ENCODE measurements at places on chromosomes 1 and 21.

- no peak overlapping the region for H3K4me3 ChIP-seq
- peak; percentile 66 for DNase-seq
- H3K27me3 ChIP-seq, result no peaks in the 10 kb centered on the region
- peak overlapping the region; percentile 97 for H3K27ac ChIP-seq
- H3K36me3 ChIP-seq, result peaks cover 6% of the 10 kb centered on the region
These were observed 125.4 kb upstream of the TMEM51 start for GRCh38 chr1:15028102-15028501.

DNA sequence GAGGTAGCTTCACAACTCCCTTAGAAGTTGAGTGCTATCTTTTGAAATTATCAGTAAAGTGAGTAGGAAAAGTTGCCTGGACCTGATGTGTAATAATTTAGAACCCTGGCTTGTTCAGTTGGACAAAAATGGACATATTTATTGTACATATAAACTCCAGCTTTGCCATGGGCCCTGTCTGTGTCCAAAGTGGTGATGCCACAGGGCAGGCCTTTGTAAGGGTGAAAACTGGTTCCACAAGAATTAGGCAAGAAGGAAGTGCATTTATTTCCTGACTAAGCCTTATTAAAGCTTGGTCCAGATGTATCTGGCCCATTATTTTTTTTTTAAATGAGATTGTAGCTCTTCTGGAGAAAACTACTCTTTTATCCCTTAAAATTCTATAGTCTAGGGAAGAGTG lies 47.9 kb downstream of the MACO1 start:
- H3K4me3 ChIP-seq, result no peak overlapping the region
- no peaks in the 10 kb centered on the region for H3K27me3 ChIP-seq
- no peak overlapping the region for H3K27ac ChIP-seq
- peaks cover 3% of the 10 kb centered on the region for H3K4me1 ChIP-seq

DNA sequence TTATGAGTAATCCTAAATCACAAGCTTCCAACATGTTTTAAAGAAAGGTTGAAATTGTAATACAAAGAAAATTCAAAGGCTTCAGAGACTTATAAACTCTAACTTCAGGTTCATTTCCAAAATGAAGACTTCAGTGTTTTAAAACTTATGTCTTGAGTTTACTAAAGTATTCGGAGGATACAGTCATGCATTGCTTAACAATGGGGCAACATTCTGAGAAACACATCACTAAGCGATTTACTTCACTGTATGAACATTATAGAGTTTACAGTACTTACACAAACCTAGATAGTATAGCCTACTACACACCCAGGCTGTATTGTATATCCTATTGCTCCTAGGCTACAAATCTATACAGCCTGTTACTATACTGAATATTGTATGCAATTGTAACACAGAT lies 38.3 kb downstream of the CEP170 start:
- no peaks in the 10 kb centered on the region for H3K27me3 ChIP-seq
- DNase-seq, result no peak
- H3K27ac ChIP-seq, result no peak overlapping the region
- peaks cover 8% of the 10 kb centered on the region for H3K36me3 ChIP-seq
- peaks cover 3% of the 10 kb centered on the region for H3K4me1 ChIP-seq

DNA sequence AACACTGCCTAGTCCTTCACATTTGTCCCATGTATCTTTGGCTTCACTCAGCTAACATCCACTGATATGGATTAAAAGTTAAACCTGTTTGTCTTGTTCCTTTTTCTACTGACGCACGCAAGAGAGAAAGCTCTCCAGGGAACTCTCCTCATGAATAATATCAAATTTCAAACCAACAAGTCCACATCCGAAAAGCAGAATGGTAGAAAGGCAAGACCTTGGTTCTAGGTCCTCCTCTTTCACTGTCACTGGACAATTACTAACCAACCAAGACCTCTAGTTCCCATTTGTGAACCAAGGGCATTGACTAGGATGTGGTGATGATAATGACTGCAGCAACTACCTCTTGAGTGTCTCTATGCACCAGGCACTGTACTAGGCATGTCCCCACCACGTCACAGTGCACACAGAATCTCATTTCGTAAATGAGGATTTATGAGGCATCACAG lies 8.4 kb downstream of the PLPP3 start:
- no peak for DNase-seq
- no peaks in the 10 kb centered on the region for H3K4me1 ChIP-seq
- H3K36me3 ChIP-seq, result peaks cover 83% of the 10 kb centered on the region
- no peak overlapping the region for H3K27ac ChIP-seq

DNA sequence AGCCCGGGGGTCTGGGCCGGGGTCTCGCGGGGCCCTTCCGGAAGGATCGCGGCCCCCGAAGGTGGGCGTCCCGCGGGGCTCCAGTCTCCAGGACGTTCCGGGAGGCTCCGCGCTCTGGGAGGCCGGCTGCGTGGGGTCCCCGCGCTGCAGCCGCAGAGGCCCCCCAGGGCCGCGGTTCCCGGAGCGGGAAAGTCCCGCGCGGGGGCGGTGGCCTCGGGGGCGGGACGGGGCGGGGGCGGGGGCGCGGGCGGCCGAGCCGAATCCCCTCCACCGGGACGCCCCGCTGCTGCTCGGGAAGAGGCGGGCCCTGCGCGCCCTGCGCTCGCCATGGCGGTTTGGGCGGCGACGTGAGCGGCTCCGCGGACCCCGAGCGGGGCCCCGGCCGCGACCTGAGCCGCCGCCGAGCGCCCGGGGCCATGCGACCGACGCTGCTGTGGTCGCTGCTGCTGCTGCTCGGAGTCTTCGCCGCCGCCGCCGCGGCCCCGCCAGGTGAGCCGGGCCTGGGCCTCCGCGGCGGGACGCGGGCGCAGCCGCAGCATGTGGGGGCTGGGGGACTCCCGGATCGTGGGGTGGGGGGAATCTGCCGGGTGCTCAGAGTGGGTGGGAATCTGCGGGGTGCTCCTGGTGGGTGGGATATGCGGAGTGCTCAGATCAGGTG lies at the start of gene IFNGR2:
TSS of gene IFNGR2 (plus strand) at position 286 of the 658 bp plus-strand sequence. CDS start at position 417, 131 bp downstream.
- no peaks in the 10 kb centered on the region for H3K27me3 ChIP-seq
- peak; percentile 46 for DNase-seq
- H3K4me3 ChIP-seq, result peak within 1 kb of the TSS; percentile 82
- peaks cover 5% of the 10 kb centered on the region for H3K36me3 ChIP-seq

GRCh38 chr1:4306559-4307467 lies 347.6 kb upstream of the AJAP1 start:
- H3K36me3 ChIP-seq, result no peaks in the 10 kb centered on the region
- no peak for DNase-seq
- no peaks in the 10 kb centered on the region for H3K27me3 ChIP-seq
- no peak overlapping the region for H3K4me3 ChIP-seq
- no peak overlapping the region for H3K27ac ChIP-seq

GRCh38 chr1:23718482-23718881 lies 24.8 kb upstream of the ELOA start:
- peak; percentile 76 for DNase-seq
- peaks cover 6% of the 10 kb centered on the region for H3K36me3 ChIP-seq
- peaks cover 10% of the 10 kb centered on the region for H3K4me1 ChIP-seq
- no peak overlapping the region for H3K4me3 ChIP-seq

GRCh38 chr1:237478842-237479241 lies 411.9 kb downstream of the ZP4 start:
- DNase-seq, result no peak
- H3K27ac ChIP-seq, result no peak overlapping the region
- H3K4me3 ChIP-seq, result no peak overlapping the region
- no peaks in the 10 kb centered on the region for H3K36me3 ChIP-seq

DNA sequence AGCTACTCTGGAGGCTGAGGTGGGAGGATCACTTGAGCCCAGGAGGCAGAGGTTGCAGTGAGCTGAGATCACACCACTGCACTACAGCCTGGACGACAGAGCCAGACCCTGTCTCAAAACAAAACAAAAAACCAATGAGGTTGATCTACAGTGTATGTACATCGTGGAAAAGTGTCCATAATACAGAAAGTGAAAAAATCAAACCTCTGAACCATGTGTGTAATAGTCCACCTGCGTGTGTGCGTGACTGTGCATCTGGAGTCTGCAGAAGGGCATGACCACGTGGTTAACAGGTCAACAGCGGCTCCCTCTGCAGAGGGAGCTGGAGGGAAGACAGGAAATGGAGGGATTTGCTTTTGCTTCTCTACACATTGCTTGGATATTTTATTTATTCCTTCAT lies 32.4 kb upstream of the ENO1 start:
- H3K36me3 ChIP-seq, result no peaks in the 10 kb centered on the region
- H3K4me1 ChIP-seq, result peaks cover 11% of the 10 kb centered on the region
- no peak overlapping the region for H3K27ac ChIP-seq
- peak; percentile 39 for DNase-seq
- H3K27me3 ChIP-seq, result no peaks in the 10 kb centered on the region

DNA sequence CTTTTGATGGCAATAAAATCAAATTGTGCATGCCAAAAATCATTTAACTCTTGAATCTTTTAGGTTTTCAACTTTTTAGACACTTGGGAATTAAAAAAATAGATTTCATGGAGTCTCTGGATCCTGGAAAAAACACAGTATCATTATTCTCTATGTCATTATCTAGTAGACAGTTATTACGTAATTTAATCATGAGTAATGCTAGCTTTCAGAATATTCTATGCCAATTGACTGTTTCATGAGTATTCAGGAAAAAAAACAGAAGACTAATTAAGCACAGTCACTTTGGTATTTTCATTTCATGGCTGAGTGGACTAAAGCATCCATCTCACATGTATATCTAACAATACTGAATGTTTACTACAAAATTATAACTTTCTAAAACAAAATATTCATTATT lies 44.0 kb downstream of the ODF2L start:
- no peaks in the 10 kb centered on the region for H3K4me1 ChIP-seq
- no peaks in the 10 kb centered on the region for H3K27me3 ChIP-seq
- peaks cover 74% of the 10 kb centered on the region for H3K36me3 ChIP-seq
- H3K4me3 ChIP-seq, result no peak overlapping the region
- no peak overlapping the region for H3K27ac ChIP-seq
- DNase-seq, result no peak

- peak; percentile 37 for DNase-seq
- H3K36me3 ChIP-seq, result peaks cover 4% of the 10 kb centered on the region
- peaks cover 22% of the 10 kb centered on the region for H3K4me1 ChIP-seq
- H3K27ac ChIP-seq, result no peak overlapping the region
- peaks cover 49% of the 10 kb centered on the region for H3K27me3 ChIP-seq
These were observed 4.2 kb downstream of the TFAP2E start for GRCh38 chr1:35577071-35577998.

DNA sequence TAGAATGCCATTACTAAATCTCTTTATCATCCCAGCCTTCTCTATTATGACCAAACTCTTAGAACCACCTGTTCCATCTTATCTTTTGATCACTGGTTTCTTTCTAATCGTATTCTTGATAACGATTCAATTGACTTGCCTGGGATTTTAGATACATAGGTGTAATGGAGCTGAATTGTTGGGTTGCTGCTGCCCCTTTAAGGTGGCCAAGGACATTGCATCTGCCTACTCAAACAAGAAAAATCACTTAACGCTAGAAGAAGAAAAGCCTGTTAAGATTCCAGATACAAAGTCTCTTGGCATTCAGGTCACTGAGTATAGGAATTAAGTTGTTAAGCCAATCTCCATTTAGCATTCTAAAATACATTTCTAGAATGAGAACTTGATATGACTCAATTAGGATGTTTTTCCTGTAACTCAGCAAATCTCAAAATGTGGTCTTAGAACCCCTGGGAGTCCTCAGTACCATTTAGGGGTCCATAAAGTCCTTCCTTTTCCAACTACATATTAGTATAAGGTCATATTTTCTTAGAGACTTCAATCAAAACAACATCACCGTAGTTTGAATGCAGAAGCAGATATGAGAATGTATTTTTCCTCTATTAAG lies 12.4 kb downstream of the NEXN start:
- H3K36me3 ChIP-seq, result no peaks in the 10 kb centered on the region
- peak; percentile 62 for DNase-seq
- H3K27me3 ChIP-seq, result no peaks in the 10 kb centered on the region
- H3K4me1 ChIP-seq, result no peaks in the 10 kb centered on the region
- H3K4me3 ChIP-seq, result no peak overlapping the region
- no peak overlapping the region for H3K27ac ChIP-seq

- no peak for DNase-seq
- no peaks in the 10 kb centered on the region for H3K4me1 ChIP-seq
- H3K27me3 ChIP-seq, result no peaks in the 10 kb centered on the region
- H3K27ac ChIP-seq, result no peak overlapping the region
These were observed 181.9 kb upstream of the B3GALT2 start for GRCh38 chr1:193368302-193368701.

- H3K27me3 ChIP-seq, result peaks cover 41% of the 10 kb centered on the region
- peak; percentile 69 for DNase-seq
- H3K4me3 ChIP-seq, result no peak overlapping the region
These were observed 15.0 kb upstream of the KCNN3 start for GRCh38 chr1:154884869-154885701.

DNA sequence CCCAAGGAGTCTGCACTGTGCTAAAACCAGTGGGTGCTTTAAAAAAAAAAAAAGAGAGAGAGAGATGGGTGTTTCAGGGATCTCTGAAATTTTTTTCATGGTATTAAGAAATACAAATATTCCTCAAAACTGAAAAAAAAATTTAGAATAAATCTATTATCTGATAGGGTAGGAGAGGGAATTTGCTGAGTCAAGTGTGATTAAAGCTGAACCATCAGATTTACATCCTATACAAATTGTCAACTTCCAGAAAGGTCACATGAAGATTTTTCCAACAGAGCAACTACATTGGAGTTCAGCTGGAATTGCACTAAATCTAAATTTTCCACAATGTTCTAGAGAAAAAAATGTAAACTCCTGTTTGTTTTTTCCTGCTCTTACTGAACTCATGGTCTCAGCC lies 79.3 kb upstream of the DSCAM start:
- H3K4me1 ChIP-seq, result no peaks in the 10 kb centered on the region
- no peaks in the 10 kb centered on the region for H3K27me3 ChIP-seq
- no peak overlapping the region for H3K4me3 ChIP-seq
- no peak for DNase-seq

DNA sequence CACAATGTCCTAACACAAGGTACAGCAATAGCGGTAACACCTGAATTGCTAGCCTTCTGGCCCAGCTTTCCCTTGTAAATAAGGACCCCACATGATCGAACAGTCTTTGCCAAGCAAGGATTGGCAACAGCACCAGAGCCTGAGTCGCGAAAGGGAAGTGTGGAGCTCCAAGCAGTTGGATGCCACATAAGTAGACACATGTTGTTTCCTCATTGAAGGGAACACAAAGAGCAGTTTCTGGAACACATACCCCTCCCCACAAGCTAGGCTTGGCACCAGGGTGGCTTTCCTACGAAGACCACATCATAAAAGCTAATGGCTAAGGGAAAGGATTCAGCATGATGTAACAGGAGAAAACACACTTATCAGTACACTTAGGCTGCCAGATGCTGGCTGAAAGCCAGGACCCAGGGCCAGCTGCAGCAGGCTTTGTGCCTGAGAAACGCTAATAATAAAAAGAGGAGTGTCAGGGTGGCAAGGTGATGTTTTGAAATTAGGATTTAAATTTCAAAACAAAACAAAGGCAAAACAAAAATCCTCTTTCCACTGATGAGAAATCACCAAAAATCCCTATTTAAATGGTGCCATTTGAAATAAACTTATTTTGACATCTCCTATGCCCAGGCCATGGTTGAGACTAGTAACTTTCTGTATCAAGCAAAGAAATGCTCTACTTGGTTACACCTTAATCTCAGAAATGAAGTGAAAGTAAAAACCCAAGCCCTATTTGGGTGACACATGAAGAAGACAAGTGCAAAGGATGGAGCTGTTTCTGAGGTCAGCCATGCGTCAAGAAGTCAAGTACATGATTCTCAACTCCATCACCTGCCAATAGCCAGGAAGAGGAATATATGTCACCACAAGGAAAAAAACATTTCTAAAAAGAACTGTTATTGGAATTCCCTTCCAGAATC lies 11.9 kb upstream of the CPLANE2 start:
- no peaks in the 10 kb centered on the region for H3K27me3 ChIP-seq
- peaks cover 23% of the 10 kb centered on the region for H3K4me1 ChIP-seq
- no peak overlapping the region for H3K4me3 ChIP-seq
- H3K36me3 ChIP-seq, result peaks cover 36% of the 10 kb centered on the region
- DNase-seq, result peak; percentile 75

- peaks cover 2% of the 10 kb centered on the region for H3K4me1 ChIP-seq
- H3K27me3 ChIP-seq, result no peaks in the 10 kb centered on the region
- H3K27ac ChIP-seq, result peak overlapping the region; percentile 23
- peaks cover 14% of the 10 kb centered on the region for H3K36me3 ChIP-seq
These were observed 3.2 kb downstream of the BTF3L4 start for GRCh38 chr1:52059321-52059720.

All from mesenchymal stem cell (in vitro differentiated cells and primary cell).